Hepatic stellate cell (primary cell): ENCODE measurements at places on chromosomes 1 and 21.

- no peak for DNase-seq
Measured at GRCh38 chr1:234517110-234517802, 38.3 kb upstream of the TARBP1 start.

GRCh38 chr1:207755846-207756693, 4.2 kb downstream of the CD46 start:
- no peak for DNase-seq

DNA sequence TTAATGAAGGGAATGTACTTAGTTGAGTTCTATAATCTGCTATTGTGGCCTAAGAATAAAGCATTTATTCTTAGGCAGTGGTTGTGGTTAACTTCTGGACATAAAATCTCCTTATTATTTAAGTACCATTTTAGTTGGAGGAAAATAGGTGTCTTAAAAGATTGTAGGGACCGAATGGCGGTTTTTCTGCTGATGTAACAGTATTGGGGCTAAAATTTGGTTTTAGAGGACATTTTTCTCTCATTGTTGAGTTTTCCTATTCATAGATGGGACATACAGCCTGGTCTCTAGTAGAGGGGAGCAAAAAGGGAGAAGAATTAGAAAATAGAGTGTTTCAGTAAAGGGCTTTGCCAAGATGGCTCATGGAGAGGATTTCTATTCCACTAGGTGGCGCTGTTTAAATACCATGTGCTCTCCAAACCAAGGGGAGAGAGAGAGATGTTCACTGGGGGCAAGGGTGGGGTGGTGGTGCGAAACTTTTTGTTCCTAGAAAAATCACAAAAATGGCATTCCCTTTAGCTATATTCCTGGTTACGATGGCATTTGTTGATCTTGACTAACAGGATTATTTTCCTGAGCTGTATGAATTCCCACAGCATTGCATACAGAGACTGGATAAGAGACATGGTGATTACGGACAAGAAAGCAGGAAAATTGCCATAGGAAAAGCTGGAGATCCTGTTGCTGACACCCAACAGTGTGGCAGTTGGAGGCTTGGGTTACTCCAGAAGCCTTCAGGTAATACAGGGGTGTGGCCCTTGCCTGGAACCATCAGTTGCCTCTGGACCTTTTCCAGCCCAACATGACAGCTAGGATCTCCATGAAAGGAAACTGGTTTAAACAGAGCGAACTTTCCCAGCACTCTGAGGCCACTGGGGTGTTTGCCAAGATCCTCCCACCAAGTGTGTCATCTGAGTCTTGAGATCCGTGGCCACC, 18.2 kb upstream of the FCGR2A start:
- peak; percentile 66 for DNase-seq

GRCh38 chr1:116572771-116573430, 2.1 kb upstream of the CD58 start:
- DNase-seq: no peak

- no peak for DNase-seq
Measured at GRCh38 chr1:67726224-67726623, 41.2 kb downstream of the GADD45A start.

GRCh38 chr1:11487196-11487751, 8.3 kb downstream of the DISP3 start:
- DNase-seq: no peak

DNA sequence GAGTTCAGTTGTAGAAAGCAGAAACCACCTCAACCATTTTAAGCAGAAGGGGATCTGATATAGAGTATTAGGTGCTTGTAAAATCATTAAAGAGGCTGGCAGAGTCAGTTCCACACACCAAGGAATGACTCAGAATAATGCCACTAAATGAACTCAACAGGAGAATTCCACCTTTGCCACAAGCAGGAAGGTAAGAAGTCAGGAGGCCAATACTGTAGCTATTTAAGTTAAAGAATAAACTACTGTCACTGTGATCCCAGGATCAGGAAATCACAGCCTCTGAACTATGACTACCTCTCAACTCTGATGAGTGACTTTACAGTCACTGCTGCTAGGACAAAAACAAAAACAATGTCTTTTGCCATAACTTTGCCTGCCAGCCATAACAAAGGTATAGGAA, 52.5 kb upstream of the PRMT6 start:
- no peak for DNase-seq

- DNase-seq: no peak
Measured at GRCh38 chr21:43933199-43933598, 68.2 kb downstream of the AGPAT3 start.

- peak; percentile 46 for DNase-seq
Measured at GRCh38 chr1:20430355-20431175, 55.4 kb downstream of the CAMK2N1 start.

- DNase-seq: no peak
Measured at GRCh38 chr1:221783936-221784335, 42.0 kb upstream of the DUSP10 start.

DNA sequence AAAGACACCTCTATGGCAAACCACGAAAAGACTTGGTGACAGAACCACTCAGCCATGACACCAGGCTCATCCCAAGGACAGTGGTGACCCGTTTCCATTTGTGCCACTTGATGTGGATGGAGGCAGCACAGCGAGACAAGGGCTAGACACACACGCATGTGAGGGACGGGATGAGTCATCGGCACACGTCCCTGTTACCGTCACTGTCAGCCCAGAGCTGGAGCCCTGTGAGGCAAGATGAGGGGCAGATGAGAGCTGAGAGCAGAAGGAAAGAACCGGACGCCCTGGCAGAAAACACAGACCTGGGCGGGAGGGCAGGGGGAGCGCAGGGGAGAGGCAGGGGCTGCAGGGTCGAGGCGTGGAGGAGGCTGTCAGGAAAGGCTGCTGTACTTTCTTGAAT, 57.8 kb downstream of the SIK1 start:
- DNase-seq: peak; percentile 48

GRCh38 chr21:35476621-35477395, 427.7 kb upstream of the RUNX1 start:
- DNase-seq: no peak

GRCh38 chr1:10912441-10912840, 100.0 kb upstream of the TARDBP start:
- no peak for DNase-seq

DNA sequence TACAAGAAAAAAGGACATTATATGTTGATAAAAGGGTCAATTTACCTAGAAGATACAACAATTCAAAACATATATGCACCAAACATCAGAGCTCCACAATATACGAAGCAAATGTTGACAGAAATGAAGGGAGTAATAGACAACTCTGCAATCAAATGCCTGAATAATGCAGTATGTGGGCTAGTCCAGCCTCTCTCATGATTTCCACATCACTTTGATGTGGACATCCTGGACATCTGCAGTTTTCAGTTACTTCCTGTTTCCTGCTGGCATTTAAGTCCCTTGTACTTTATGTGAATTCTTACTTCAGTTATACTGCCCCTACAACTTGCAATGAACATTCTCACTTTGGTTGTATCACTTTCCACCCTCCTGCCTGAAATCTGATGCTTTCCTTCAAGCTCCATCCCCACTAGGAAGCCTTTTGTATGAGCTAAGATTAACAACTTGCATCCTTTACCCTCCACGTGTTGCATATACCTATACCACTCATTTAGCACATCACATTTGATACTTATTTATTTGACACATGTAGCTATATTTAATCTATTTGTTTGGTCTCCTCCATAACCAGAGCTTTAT, 36.7 kb downstream of the DISC1 start:
- no peak for DNase-seq

GRCh38 chr1:208772891-208773290, 528.7 kb upstream of the PLXNA2 start:
- DNase-seq: no peak

DNA sequence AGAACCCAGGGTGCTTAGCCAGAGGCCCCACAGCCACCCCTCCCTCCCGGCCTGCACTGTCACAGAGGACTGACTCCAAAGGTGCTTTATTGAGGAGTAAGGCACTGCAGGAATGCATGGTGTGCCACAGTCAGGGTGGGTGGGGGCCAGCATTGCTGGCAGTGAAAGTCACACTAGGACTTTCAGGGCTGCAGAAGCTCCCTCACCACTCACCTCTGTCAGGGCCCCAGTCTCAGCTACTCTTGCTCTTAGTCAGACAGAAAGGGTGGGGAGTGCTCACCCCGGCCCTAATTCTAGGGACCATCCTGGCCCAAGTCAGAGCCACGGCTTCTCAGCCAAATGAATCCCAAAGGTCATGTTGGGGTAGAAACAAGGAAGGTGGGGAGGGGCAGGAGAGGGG, 19.4 kb downstream of the KNCN start:
- DNase-seq: no peak

GRCh38 chr1:241336335-241336734, 20.7 kb downstream of the RGS7 start:
- peak; percentile 51 for DNase-seq

- DNase-seq: no peak
Measured at GRCh38 chr1:2348346-2349325, 42.7 kb downstream of the MORN1 start.

DNA sequence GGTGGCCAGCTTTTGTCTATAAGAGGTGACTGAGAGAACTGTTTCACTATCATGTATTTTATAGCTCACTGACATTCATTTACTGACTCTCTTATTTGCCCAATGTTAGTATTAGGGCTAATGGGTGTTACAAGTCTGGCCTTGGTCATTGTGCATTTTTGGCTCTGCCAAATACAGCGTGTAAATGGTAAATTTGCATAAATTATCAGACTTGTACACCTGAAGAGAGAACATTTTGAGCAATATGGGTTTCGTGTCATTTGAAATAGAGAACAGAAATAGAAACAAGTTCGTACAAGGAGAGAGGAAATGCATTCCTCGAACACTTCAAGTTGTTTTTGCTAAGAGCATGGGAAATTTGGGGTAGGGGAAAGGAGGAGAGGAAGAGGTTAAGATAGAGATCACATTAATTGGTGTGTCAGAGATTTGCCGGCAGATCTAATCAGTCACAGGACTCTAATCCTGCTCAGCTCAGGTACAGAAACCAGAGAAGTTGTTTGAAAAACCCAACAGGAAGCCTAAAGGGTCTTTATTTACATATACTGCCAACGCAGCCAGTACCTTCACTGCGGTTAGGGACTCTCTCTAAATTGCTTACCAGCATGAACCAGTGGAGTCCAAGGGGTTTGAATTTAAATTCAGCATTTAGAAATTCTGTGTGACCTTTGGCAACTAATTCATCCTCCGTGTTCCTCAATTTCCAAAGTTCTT, 261.5 kb downstream of the GPATCH2 start:
- no peak for DNase-seq

- no peak for DNase-seq
Measured at GRCh38 chr1:234600418-234601281, 9.3 kb downstream of the IRF2BP2 start.

GRCh38 chr1:219333626-219334025, 159.9 kb downstream of the LYPLAL1 start:
- DNase-seq: no peak

- DNase-seq: peak; percentile 40
Measured at GRCh38 chr1:87956072-87956471, 627.4 kb downstream of the LMO4 start.
